NCI-H187 (cell line): ENCODE measurements at places on chromosomes 4 and X.

- no peak for DNase-seq
Observed at GRCh38 chrX:151206871-151207270, 30.5 kb downstream of the GPR50 start.

DNA sequence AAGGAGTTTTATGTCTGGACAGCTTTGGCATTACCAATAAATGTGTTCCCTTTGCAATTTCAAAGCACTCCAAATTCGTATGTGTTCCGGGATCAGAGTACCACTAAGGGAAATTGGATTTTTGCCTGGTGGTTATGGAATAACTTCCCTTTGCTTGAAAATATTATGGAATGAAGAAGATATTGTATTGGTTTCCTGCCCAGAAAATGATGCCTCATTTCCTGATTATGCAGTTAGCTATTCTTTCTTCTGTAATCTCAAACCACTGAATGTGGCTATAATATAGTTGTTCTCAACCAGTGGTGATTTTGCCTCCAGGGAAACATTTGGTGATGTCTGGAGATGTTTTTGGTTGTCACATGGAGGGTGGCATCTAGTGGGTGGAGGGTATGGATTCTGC, 142.9 kb downstream of the PCDH7 start:
- DNase-seq: no peak

DNA sequence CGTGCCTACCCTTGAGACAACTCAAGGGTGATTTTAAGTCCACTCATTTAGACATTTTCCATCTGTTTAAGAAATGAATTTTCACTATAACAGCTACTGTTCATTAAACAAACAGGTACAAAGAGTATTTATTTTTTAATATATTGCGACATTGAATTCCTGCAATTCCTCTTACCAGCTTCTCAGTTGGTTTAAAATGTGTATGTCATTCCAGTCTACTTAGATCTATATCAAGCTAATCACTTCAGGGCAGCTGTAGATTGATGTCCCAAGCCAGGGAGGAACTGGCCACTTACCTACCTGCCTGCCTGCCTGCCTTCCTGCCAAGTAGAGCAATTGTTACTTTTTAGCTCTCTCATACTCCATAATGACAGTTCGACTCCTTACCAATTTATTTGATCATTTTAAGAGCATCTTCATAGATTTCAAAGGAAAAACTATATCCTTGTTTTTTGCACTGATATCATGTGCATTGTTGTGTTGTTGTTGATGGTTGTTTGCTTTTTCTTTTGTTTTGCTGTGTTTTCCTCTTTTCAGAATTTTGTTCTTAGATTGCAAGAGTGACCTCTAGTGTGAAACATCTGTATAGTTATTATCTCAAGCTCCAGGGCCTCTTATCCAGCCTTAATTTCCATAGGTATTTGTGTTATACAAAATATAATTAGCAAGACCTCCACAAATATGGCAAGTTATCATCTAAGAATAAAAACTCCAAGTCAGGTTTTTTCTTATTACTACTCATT, 120.9 kb upstream of the NRK start:
- no peak for DNase-seq

DNA sequence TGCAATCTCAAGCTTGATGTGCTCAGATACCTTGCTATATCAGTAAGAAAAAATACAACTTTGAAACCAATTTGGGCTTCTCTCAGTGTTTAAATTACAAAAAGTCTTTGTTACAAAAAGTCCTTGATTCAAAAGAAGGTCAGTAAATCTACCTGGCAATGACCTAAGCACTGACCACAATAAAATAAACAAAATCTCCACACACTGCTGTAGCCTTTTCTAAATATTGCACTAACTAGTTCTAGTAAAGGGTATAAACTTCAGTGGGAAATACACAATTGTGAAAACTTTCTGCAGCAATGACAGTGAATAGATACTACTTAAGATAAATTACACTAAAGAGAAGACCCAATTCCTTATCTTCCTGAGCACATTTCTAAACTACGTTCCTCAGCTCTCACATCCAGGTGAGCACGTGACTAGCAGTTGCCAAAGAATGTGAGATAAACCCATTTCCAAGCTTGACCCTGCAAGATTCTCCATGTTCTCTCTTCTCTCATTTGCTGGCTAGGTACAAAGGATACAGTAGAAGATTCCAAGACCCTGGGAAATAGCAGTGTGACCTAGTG, 81.4 kb upstream of the GPR34 start:
- no peak for DNase-seq

GRCh38 chr4:82726596-82726995, 72.0 kb downstream of the SCD5 start:
- no peak for DNase-seq

DNA sequence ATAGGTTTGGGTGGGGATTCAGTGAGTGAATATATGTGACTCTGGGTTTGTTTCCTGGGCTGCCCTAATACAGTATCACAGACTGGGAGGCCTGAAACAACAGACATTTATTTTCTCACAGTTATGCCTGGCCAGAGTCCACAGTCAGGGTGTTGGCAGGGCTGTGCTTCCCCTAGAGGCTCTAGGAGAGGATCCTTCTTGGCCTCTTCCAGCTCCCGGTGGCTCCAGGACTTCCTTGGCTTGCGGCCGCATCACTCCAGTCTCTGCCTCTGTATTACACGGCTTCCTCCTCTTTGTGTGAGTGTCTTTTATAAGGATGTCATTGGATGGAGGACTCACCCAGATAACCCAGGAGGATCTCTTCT, 5.2 kb upstream of the JAKMIP1 start:
- DNase-seq: no peak

GRCh38 chr4:150256841-150257730, 178.8 kb downstream of the DCLK2 start:
- no peak for DNase-seq

DNA sequence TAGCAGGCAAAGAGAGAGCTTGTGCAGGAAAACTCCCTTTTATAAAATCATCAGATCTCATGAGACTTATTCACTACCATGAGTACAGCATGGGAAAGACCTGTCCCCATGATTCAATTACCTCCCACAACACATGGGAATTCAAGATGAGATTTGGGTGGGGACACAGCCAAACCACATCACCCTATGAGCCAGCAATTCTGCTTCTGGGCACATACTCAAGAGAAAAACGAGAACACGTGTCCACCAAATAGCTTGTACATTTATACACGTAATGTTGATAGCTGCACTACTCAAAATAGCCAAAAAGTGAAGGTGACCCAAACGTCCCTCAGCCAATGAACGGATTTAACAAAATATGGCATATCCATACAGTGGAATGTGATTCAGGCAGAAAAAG, 94.5 kb upstream of the DHRSX start:
- DNase-seq: no peak

DNA sequence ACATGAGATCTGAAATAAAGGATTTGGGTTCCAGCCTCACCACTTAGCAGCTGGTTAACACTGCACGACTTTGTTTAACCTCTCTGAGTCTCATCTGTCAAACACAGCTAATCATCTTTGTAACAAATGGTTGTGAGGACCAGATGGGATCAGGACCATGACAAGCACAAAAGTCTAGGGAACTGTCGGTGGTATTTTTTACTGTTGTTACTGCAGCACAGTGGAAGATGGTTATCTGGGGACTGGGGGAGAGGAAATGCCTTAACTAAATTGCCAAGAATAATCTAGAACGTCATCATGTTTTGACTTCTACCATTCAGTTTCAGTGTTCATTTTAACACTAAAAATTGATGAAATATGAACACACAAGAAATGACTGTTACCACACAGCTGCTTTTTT, 99.5 kb downstream of the ADGRA3 start:
- no peak for DNase-seq

- no peak for DNase-seq
Observed at GRCh38 chr4:154478128-154478527, 13.5 kb downstream of the DCHS2 start.

- DNase-seq: no peak
Observed at GRCh38 chr4:48180234-48180633, 46.2 kb upstream of the TXK start.

- no peak for DNase-seq
Observed at GRCh38 chr4:82779032-82779431, 19.6 kb downstream of the SCD5 start.

- DNase-seq: no peak
Observed at GRCh38 chrX:40021647-40022046, 76.1 kb downstream of the BCOR start.

DNA sequence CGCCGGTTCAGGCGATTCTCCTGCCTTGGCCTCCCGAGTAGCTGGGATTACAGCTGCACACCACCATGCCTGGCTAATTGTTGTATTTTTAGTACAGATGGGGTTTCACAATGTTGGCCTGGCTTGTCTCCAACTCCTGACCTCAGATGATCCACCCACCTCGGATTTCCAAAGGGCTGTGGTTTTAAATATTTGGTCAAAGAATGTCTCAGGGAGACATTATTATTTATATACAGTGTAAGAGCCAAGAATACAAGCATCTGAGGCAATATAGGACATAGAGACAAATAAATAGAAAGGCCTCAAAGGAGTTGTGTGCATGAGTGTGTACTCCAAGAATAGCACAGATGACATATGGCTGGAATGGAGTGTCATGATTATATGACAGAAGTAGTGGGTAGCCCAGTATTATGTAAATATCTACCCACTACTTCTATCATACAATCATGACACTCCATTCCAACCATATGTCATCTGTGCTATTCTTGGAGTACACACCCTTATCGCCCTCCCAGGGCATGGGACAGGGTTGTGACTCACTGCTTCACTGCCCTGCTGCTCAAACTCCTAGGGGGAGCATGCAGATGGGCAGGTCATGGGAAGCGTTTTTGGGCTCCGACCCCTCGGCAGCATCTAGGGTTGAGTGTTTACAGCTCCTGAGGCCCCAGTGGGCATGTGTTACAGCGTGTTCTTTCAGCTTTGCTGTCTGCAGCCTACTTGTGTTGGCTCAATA, 1649.8 kb upstream of the PCDH10 start:
- no peak for DNase-seq

- DNase-seq: no peak
Observed at GRCh38 chr4:55859711-55860110, 6.3 kb downstream of the EXOC1 start.

GRCh38 chr4:143345356-143345755, 8.7 kb downstream of the GAB1 start:
- no peak for DNase-seq

DNA sequence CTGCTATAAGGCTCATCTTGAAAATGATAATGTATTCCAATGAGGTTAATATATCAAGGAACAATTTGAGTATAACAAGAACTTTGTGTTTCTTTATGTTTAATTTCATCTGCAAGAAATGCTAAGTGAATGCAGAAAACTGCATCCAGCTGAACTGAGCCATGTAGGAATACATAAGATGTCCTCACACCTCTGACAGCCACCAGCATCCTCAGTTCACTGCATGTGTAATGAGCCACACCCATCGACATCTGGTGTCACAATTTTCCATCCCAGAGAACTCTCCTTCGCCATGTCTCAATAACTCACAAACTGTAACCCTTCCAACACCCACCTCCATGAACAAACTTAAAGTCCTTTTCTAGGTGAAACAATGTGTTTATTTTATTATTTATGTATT, 3.3 kb upstream of the IL21 start:
- no peak for DNase-seq

GRCh38 chrX:36844857-36845256, 163.3 kb upstream of the FAM47C start:
- no peak for DNase-seq

- DNase-seq: no peak
Observed at GRCh38 chr4:74931376-74931775, 1.5 kb upstream of the PARM1 start.

- DNase-seq: no peak
Observed at GRCh38 chrX:83593634-83594294, 85.7 kb downstream of the POU3F4 start.

- no peak for DNase-seq
Observed at GRCh38 chr4:120915336-120915735, 7.2 kb downstream of the PRDM5 start.

DNA sequence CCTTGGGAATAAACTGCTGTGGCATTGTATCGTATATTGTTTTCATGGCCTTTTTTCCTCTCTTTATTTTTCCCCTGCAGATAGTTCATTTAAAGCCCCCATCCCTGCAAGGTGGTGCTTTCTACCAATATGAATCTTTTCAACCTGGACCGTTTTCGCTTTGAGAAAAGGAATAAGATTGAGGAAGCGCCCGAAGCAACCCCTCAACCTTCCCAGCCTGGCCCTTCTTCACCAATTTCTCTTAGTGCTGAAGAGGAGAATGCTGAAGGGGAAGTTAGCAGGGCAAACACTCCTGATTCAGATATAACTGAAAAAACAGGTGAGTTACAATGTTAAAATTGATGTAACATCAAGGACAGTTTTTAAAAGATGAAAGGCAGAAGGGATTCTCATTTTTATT, 601 bp downstream of the SMARCAD1 start:
- no peak for DNase-seq

GRCh38 chr4:77031544-77031943, 44.2 kb downstream of the CCNI start:
- no peak for DNase-seq

GRCh38 chrX:152824841-152825374, 5.6 kb downstream of the CETN2 start:
- DNase-seq: no peak

DNA sequence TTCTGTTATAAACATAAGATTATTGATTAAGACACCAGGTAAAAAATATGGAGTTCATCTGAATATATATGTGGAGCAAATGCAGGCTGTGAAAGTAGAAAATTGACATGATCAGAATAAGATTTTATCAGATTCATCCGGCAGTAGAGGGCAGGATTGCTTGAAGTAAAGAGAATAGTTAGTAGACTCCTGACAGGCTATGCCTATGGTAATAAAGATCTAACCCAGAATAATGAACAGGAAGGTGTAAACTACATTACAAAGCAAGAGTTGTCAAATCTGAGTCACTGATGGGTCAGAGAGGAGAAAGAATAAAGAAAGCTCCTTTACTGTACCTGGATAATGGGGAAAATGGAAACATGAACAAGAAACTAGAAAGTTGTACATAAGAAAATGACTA, 20.8 kb upstream of the TMEM184C start:
- no peak for DNase-seq

- no peak for DNase-seq
Observed at GRCh38 chr4:184293552-184293951, 75.9 kb upstream of the ENPP6 start.

GRCh38 chr4:6971536-6972374, 62.1 kb downstream of the TBC1D14 start:
- DNase-seq: no peak

- no peak for DNase-seq
Observed at GRCh38 chrX:42151808-42152207, 228.5 kb upstream of the CASK start.

DNA sequence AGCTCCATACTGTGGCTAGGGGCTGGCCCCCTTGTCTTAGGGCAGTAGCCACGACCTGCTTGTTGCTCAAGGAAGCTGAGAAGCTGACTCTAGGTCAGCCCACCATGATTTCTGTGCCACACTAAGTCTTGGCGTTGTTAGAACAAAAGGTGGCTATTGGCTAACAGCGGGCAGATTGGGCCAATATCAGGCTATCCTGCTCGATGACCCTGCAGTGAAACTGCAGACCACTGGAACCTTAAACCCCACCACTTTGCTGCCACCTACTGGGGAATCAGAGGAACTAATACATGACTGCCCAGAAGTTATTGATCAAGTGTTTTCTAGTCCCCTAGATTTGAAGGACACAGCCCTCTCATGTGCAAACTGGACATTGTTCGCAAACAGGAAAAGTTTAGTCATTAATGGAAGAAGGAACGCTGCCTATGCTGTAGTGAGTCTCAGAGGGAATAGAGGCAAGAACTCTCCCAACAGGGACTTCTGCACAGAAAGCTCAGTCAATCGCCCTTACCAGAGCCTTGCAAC, 17.0 kb upstream of the PAPSS1 start:
- DNase-seq: no peak
